Fibroblast of skin of left biceps (primary cell): ENCODE measurements at places on chromosomes 5 and 9.

DNA sequence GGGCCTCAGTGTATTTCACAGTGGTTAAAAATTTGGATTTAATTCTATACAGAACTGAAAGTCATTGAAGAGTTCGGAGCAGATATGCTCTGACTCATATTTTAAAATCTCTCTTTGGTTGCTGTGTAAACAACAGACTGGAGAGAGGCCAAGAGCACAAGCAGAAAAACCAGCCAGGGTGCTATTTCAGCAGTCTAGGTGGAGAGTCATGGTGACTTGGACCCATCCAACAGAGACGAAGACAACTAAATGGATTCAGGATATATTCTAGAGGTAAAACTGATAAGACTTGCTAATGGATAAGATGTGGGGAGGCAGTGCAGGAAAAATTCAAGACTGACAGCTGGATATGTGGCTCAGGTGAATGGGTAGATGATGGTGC is 168.9 kb downstream of the MAPKAP1 start:
- peak; percentile 74 for DNase-seq

DNA sequence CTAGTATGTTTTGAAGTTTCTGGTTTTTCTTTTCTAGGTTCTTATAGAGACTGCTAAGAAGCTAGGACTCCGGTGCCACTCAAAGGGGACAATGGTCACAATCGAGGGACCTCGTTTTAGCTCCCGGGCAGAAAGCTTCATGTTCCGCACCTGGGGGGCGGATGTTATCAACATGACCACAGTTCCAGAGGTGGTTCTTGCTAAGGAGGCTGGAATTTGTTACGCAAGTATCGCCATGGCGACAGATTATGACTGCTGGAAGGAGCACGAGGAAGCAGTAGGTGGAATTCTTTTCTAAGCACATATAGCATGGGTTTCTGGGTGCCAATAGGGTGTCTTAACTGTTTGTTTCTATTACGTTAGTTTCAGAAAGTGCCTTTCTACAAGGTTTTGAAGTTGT is 52.2 kb downstream of the MTAP start:
- DNase-seq: no peak

- DNase-seq: no peak
Measured at GRCh38 chr9:27489087-27489876, 34.8 kb upstream of the IFNK start.

DNA sequence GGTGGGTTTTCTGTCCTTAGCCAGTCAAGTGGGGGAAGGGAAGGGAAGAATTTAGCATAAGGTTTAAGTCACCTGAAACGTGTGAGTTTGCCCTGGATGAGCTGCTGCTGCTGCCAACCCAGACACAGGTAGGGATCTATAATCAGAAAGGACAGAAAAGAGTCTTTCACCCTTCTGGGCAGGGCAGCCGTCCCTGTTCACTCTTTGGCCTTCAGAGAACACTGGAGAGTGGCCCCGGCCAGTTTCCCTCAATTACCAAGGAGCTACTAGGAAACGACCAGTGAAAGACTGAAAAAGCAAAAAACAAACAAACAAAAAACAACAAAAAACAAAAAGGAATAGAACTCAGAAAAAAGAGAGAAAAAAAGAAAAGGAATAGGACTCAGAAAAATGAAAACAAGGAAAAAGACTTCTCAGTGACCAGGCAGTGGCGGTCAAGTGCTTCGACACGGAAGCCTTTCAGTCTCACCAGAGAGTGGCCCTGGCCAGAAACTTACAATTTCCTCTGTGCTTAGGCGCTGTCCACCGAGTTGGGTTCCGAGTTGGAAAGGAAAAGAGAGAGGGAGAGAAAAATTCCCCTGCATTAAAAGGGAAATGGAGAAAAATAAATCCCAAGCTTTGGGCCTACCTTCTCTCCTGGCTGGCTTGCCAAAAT is 2.5 kb upstream of the GM2A start:
- no peak for DNase-seq

GRCh38 chr5:6545036-6545693 is 87.7 kb downstream of the NSUN2 start:
- DNase-seq: no peak

DNA sequence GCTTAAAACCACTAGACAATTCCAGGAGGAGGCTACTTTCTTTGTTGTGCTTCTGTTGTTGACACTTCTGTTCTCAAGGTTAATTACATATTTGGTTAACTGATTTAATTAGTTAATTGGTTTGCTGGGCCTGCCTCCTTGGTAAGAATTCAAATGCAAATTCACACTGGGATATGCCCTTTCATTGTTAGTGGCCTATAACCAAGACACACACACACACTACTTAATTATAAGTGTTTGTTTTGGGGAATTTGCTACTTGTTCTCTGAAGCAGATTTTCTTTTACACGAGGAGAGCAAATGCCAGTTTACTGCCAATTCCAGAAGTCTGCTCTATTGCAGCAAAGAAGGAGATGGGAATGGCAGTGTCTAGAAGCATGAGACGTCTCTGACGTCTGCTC is 101.6 kb upstream of the BASP1 start:
- no peak for DNase-seq

GRCh38 chr5:17763301-17763700 is 129.0 kb downstream of the TAF11L14 start:
- no peak for DNase-seq

DNA sequence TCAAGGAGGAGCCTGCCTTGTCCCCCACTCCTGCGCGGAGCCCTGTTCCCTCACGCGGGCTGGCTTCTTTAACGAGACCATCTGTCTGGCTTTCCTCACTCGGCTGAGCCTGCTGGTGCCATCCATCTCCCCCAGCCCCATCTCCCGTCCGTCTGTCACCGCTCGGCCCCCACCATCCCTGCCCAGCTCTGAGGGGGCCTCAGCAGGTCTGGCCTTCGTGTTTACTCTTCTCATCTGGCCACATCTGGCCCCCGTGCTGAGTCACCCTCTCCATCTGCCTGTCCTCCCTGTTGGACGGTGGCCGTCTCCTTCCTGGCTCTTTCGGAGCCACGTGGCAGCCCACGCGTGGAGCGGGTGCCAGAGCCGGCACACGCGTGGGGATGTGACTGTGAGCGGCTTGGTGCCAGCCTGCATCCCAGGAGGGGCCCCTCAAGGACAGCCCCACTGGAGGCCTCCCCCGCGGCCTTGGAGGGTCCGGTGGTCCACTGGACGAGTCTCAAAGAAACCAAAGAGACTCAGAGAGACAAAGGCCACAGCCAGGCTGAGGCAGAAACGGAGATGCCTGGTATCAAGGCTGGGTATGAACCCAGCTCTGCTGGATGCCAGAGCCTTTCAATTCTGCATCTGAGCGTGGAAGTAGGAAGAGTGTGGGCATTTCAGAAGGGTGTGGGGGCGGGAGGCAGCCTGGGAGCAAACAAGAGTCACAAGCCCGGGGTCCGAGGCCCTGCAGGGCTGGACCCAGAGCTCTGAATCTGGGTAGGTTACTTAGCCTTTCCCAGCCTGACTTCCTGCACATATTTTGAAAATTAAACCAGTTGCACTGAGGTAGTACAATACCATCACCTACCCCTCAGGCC is 76.7 kb upstream of the UNC5A start:
- DNase-seq: no peak

GRCh38 chr5:33276628-33276950 is 164.2 kb upstream of the TARS1 start:
- no peak for DNase-seq

- DNase-seq: no peak
Measured at GRCh38 chr5:88393716-88394535, 125.3 kb upstream of the TMEM161B start.

GRCh38 chr5:32394981-32395380 is 49.6 kb downstream of the ZFR start:
- DNase-seq: no peak

DNA sequence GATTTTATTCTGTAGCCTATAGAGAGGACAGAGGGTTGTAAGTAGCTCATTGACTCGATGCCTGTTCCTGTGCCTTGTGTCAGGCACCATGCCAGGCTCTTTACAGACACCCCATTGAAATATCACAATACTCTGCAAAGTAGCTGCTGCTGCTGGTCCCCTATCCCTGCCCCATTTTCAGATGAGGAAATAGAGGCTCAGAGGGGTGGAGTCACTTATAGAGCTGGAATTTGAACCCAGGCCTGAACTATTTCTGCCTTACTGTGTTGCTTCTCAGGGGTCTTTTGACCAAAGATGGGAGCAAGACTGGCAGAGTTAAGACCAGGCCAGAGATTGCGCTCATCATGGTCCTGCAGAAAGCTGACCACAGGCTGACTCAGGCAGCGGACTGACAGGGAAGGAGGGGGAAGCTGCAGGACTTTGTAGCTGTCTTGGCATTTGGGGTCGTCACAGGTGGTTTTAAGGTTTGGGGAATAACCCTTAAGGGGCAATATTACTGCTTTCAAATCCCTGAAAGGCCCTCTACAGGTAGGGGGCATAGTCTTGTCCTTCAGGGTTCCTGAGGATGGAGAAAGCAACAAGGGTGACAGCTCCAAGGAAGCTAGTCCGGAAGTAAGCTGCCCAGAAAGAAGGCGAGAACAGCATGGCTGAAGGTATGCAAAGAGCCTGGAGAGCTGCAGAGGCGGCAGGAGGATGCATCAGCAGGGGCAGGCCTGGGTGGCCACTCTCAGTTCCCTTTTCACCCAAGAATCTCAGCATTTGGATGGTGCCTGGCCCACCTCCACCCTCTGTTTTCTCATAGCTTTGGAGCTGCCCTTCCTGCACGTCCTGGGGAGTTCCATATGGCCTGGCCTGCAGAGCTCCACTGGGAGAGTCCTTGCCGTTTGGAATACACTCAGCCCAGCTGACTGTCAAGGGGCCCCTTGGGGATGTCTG is 18.3 kb upstream of the NDST1 start:
- no peak for DNase-seq

GRCh38 chr9:76699971-76700370 is 64.3 kb upstream of the PCA3 start:
- peak; percentile 45 for DNase-seq

DNA sequence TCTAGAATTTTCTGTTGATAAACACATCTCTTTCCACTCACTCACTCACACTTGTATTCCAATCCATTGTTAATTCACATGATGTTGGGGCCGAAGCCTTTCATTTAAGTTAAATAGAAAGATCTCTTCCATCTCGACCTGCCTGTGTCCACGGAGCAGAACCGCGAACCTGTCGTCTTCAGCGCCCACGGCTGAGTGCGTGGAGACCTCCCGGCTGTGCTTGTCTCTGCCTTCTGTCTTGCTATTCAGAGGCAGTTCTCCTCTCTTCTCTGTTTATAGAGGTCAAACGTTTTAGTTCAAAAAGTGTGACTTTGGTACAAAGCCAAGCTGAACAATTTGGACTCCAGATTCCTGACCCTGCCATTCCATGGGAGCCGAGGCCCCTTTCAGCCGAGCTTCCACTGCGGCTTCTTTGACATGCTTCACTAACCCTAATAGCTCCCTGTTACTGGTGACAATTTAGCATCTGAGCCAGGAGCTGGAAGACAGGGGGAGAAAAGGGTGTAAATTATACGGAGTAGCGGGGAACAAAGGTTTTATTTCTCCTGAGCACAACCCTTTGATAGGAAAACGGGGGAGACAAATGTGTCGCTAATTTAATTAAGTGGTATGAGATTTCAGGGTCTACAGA is 314.4 kb upstream of the IRX4 start:
- DNase-seq: no peak

DNA sequence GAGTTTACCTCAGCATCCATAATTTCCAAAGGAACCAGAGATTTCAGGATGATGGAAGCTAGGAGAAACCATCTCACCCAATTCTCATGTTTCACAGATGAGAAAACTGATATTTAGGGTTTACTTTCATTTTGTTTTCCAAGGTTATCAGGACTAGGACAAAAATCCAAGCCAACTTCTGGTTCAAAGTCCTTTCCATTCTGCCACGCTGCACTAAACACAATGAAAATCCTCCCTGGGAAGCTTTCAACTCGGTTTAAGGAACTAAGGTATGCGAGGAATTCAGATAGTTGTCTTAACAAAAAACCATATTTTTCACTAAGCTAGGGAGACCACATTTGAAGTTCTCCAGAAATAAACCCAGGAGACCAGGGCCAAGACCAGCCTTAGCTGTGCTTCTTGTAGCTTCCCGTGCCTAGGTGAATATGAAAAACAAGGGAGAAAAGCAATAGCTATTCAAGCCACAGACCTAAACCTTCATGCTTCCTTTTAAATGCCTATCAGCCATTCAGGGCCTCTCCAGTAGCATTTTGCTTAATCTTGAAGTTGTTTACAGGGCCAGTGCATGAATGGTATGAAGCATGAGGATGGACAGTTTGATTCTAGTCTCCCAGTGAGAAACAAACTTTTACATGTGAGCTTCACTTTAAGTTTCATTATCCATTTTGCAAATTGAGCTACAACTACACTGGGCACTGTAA is 167.9 kb downstream of the DENND1A start:
- DNase-seq: no peak

GRCh38 chr9:100111235-100111634 is 12.2 kb downstream of the INVS start:
- DNase-seq: peak; percentile 91
